Immature natural killer cell (primary cell): ENCODE measurements at places on chromosomes 5 and 9. TPM values are rescaled to one million over a fixed set of nuclear protein-coding genes. Genes with fewer than 3 reads are reported as not detected.
A peak's percentile ranks its signal among the peaks of the same experiment; 100 is the strongest.

Gene ARHGEF28
- polyA plus RNA-seq = not detected

Gene PLAA
- 24.2 TPM for polyA plus RNA-seq

Gene NUDT12
- 0.17 TPM for polyA plus RNA-seq

Gene PCDHB10
- not detected for polyA plus RNA-seq

Gene PLAC8L1
- polyA plus RNA-seq = not detected

- no peak for DNase-seq
Observed at GRCh38 chr9:9469271-9469670, 1143.5 kb downstream of the PTPRD start.

GRCh38 chr5:175728316-175728715 is 70.4 kb downstream of the HRH2 start:
- DNase-seq = no peak

DNA sequence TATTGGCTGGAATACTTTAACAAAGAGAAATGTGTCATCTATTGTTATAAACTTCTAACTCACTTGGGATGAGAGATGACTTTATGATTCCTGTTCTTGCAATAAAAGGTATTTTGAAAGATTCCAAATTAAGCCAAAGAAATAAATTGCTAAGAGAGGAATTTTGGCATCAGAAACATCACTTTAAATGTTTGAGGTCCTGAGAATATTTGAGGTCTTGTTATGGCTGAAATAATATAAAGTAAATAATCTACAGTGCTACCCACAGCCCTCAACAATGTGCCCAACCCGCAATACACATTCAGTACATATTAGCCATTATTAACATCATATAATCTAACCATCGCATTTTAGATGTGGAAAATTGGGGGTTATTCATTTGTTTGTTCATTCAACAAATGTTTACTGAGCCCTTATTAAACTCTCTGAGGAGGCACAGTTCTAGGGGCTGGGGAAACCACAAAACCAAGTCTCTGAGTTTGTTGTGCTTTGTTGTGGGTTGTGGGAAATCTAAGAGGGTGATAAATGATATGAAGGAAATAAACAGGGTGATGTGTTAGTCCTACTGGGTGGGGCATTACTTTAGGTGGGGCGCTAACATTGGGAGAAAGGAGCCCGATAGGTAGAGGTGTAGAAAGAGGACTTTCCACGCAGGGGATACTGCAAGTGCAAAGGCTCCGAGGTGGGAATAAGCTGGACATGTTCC is 135.2 kb upstream of the CLINT1 start:
- DNase-seq = peak; percentile 53

DNA sequence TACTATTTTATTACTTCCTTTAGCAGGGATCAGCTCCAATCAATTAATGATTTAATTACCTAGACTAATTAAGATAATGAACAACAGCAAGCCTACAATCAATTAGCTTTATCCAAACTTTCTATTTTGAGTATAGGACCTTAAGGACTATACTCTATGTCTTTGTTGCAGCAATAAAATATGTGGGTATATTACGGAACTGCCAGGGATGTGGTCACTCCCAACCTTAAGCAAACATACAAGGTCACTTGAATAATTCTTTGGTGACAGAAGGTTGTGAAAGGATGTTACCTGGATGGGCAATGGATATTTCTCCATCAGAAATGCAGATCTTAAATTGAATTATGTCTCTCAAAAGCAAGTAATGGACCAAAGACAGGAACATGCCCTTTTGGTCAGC is 907.4 kb upstream of the DMAC1 start:
- no peak for DNase-seq

- DNase-seq = no peak
Observed at GRCh38 chr5:80070338-80071056, 35.3 kb downstream of the THBS4 start.

- DNase-seq = no peak
Observed at GRCh38 chr5:180111273-180112002, 39.9 kb upstream of the RNF130 start.

DNA sequence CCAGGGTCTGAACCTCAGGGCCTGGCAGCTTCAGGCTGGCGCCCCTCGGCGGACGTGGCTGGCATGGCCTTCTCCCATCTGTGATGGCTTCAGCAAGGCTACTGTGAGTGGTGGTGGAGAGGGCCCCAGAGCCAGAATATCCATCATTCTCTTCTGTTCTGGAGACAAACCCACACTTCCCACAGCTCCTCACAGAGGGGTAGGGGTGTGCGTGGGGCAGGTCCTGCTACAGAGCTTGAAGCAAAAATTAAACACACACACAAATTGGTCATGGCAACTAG is 9.6 kb downstream of the GPX3 start:
- no peak for DNase-seq

DNA sequence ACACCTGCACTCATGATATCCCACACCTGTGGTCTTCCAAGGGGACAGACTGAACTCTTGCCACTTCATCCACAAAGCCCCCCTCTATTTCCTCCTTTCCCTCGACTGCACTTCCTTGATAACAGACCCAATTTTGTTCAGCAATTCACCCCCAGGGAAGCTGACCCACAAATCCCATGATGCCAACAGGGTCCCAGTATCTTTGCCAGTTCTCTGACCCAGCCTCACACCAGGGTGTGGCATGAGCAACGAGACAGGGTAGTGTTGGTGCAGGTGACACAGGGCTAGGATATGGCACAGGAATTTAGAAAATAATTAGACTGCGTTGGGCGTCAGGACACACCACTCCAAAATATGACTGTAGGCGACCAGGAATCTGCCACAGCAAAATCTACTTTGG is 30.2 kb upstream of the KCNIP1 start:
- no peak for DNase-seq

DNA sequence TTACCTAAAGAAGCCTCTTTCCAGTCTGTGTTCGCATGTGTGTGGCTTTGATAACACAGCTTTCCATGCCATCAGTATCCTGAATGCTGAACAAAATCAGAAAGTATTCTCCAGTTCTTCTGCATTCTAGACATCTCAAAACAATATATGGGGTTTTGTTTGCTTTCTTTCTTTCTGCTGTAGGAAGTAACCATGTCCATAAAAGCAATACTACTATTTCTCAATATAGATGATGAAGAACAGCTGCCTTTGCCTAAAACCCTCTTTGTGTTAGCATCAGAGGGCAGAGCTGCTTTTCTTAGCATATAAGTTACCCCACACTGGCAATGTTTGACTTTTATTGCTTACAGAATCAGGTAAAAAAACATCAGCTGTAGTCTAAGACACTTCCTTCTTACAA is 963.6 kb downstream of the CDH12 start:
- no peak for DNase-seq
